ENCODE measurements at places on chromosomes 6 and 20.

- DNase-seq: no peak
Measured at GRCh38 chr6:54366667-54367327, 58.6 kb downstream of the TINAG start.

DNA sequence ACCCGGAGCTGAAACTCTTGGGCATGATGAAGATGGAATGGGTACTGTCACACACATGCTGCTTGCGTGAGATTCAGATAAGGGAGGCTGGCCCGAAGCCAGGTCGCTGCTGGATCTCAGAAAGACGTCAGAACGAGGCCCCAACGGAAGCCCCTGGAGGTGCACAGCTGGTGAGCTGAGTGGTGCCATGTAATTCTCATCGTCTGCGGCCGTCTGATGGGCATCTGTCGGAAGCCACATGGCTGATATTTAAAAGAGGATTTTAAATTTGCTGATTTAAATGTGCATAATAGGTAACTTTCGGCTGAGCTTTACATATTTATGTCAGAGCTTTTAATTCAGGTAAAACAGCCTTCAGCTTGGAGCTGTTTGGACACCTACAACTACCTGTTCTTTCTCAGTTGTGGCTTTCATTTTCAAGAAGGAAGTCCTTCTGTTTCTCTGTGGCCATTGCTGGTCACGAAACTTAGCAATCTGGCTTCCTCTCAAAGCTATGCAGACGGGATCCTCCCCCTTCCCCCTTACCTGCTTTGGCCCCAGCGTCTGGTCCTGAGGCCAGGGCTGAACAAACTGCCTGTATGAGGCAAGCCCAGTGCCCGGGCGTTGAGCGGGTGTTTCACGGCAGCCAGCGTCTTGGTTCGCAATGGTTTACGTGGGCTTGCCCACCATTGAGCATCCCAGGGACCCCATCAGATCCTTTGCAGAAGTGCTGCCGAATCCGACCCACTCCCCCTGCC lies 9.2 kb downstream of the SLCO4A1 start:
- peak; percentile 87 for DNase-seq

DNA sequence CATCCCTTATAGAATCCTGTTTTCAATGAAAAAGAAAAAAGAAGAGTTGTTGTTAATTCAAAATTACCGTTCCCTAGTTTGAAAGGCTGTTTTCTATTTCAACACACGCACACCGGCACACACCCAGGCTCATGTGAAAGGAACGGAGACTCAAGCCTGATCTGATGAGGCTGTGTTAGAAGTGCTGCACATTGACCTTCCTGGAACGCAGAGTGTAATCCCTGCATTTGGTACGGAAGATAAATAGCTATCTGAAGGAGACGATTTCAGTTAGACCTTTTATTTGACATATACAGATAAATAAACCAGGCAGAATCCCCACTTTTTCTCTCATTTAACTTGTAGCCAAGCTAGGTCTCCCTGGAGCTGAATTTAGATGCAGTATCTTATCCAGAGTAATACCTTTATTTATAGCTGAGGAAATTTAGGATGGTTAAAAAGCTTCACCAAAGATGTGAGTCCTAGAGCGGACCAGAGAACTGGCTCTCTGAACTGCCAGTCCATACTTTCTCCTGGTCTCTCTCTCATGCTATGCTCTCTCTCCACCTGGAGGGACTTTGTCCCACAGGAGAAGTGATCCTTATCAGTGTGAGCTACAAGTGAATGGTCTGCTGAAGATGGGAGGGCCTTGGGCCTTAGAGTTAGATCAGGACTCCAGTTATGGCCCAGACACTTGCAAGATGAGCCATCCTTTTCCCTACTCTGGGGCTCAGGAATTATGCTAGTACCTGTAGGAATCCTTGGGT lies 30.6 kb downstream of the MAP3K4 start:
- DNase-seq: no peak

DNA sequence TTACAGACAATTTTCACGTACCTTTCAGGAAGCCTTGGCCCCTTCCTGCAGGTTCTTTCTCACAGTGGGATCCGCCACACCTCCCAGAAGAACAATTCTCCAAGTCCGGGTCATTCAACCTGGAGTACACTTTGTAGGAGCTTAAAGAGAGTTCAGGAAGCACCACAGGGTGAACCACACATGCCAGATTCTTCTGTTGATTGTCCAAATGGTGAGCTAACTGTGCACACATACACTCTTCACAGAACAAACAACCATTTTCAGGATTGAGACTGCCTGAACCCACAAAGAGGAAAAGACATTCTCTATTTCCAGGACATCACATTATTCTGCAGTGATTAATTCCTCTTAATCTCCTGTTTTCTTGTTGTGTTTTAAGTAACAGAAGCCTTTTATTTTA lies 51.0 kb downstream of the SCGN start:
- no peak for DNase-seq

GRCh38 chr20:34512266-34512954 lies 3.8 kb upstream of the DYNLRB1 start:
- DNase-seq: no peak

DNA sequence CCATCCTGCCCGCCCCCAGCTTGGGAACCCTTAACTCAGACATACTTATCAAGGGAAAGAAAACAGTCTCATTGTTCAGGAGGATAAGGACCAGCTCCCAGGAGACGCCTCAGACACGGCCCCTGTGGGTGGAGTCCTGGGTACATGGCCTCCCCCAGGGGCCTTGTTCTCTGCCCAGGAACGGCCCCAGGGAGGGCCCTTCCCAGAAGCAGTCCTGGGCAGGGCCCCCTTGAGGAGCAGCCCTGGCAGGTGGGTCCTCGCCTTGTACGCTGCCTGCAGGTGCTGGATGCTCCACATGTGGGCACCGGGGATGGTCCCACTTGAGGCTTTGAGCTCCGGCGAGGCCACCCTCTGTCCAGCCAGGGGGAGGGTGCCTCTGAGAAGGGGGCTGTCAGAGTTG lies 4.5 kb upstream of the GATA5 start:
- no peak for DNase-seq

- no peak for DNase-seq
Measured at GRCh38 chr6:69311888-69312287, 484.9 kb downstream of the LMBRD1 start.

- DNase-seq: peak; percentile 20
Measured at GRCh38 chr6:149864578-149865535, 698 bp upstream of the LRP11 start.

- DNase-seq: no peak
Measured at GRCh38 chr6:166268431-166268830, 39.8 kb downstream of the PRR18 start.

DNA sequence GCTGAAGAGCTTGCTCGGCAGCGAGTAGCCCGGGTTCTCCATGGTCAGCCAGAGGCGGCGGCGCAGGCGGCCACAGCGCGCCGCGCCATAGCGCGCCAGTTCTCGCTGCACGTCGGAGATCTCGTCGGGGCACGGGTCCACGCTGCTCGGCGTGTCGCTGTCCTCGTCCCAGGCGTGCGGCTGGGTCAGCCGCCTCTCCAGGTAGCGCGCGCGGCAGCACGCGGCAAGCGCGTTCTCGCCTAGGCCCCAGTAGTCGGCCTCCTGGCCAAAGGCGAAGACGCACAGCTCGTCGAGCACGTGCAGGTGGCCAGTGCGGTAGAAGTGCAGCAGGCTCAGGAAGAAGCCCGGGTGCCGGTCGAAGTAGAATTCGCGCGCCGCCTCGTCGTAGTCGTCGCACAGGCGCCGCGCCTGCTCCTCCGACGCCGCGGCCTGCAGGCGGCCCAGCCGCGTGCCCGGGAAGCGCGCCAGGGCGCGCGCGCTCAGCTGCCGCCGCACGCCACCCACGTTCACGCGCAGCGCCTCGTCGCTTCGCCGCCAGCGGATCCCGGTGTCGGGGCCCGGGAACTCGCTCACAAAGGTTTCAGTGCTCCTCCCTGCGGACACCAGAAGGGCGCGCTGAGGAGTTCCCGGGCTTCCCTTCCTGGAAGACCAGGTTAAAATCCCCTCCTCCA lies 2.7 kb downstream of the KCNS1 start:
- DNase-seq: no peak

DNA sequence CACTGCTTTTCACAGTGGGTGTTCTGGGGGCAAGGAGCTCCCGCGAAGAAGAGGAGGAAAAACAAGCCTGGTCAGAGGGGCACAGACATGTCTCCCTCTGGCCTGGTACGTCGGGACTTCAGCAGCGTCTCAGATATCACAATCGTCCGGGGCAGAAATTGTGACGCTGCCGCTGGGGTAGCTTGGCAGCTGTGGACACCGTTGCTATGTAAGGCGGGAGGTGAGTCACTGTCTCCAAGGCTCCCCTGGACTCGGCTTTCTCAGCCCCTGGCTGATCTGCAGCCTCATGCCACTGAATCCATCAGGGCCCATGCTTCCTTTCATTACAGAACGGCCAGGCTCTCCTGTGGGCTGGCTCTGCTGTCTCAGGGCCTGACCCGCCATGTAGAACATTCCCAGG lies 98.7 kb downstream of the SULF2 start:
- DNase-seq: no peak

Data from left colon (tissue), 2 donors.